ENCODE measurements at places on chromosomes 5 and 9.

- DNase-seq, result peak; percentile 61
Measured at GRCh38 chr5:150618588-150619281, 21.7 kb upstream of the SYNPO start.

GRCh38 chr9:34332076-34332964 lies 3.0 kb downstream of the NUDT2 start:
- peak; percentile 46 for DNase-seq

GRCh38 chr9:105127863-105128220 lies 116.6 kb upstream of the SLC44A1 start:
- no peak for DNase-seq

DNA sequence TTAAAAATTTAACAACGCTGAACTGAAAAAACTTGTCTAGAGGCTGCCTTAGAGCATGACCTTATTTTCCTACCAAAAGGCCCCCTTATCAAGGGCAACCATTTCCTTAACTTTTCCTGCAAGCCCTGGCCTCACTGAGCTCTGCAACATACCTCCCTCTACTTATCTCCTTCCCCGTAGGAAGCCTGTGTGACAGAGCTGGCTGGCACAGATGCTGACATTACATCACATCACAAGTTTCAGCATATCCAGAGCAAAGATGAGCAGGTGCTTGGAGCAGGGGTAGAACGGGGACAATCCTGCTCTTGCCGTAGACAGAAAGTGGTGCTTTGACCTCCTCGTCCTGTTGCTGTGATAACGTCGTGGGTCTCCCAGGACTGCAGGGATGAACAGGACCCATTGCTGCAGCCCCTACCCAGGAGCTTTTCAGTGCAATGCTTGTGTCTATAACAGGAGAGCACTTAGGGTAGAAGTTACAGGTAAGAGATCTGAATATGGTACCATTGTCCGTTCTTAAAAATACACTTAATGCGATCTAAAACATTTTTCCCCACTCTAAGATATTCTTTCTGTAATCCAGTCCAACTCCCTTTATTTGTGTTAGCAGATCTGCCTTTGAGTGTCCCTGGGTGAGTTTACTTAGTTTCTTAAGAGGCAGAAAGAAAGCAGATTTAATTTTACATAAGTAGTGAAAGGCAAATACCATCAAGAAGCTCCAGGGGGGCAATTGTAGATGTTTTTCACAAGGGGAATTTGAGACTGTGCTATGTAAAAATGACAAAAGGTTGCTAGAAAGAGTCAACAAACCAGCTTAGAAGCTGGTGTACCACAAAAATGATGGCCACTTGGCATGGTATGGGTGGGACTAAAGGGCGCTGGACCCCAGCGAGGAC lies 101.9 kb upstream of the EFNA5 start:
- DNase-seq, result peak; percentile 1

GRCh38 chr5:69374911-69375446 lies 5.4 kb downstream of the RAD17 start:
- DNase-seq, result no peak

DNA sequence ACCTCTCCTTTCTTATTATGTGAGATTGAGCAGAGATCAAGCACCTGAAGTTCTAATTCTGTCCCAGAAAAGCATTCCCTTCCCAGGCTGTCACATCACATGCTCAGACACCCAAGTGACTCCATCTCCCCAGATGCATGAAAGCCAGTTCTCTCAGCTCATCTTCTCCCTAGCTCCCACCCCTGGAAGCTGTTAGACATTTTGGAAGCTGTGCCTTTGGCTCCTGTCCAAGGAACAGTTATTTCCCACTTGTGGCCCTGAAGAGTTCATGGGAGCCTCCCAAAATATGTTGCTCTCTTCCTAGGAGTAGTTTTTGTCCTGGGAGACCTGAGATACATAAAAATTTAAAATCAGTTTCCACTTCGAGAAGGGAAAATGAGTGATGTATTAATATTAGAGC lies 161.4 kb upstream of the GAS1 start:
- DNase-seq, result no peak

- no peak for DNase-seq
Measured at GRCh38 chr5:78095125-78095524, 199.4 kb downstream of the AP3B1 start.

GRCh38 chr9:122200960-122201595 lies 27.7 kb downstream of the LHX6 start:
- DNase-seq, result no peak

DNA sequence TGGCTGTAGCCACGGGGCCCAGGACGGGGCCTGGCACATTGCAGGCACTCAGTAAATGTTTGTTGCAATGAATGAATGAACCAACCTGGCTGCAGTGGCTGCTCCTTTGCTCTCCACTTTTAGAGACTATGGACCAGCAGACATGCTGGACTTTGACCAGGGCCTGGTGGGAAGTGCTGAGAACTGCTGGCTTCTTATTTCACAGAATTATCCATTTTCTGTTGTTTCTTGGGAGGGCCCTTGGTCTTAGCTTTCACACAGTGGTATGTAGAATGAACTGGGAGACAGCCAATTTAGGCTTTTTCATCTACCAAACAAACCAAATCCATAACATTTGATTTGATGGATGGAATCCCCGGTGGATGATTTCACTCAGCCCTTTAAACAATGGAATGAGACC lies 78.0 kb upstream of the LHFPL2 start:
- DNase-seq, result no peak

- no peak for DNase-seq
Measured at GRCh38 chr5:28473531-28474107, 1435.2 kb upstream of the CDH9 start.

- DNase-seq, result peak; percentile 91
Measured at GRCh38 chr5:176810081-176810597, at the start of gene UNC5A. UNC5A (plus strand) TSS chr5:176810559; CDS start chr5:176810751, 192 bp downstream.

GRCh38 chr9:129624947-129625346 lies 1.0 kb upstream of the NTMT1 start:
- no peak for DNase-seq

DNA sequence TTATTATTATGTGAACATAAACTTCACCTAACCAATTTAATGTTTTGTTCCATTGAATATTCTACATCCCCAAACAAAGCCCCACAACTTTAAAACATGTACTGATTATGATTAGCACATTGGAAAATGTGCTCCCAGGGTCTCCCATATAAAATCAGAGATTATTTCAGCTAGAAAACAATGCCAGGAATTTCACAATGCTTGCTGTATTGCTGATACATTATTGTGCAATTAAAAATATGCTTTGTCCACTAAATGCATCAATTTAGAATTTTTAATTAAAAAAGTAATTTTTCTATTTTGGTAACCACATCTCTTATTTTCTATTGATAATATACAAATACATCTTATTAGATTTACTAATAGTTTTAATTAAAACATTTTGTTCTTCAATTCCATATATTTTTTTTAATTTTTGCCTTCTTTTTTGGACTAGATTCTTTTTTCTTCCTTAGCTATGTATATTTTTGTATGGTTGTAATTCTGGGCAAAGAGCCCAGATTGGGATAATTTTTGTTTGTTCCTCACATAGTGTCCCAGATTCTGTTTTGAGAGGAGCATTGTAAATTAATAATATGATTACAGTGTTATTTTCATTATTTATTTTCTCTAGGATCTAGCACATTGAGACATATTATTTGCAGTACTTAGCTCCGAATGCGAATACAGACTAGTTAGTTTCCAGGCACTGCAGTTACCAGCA lies 241.5 kb upstream of the CDH18 start:
- no peak for DNase-seq

DNA sequence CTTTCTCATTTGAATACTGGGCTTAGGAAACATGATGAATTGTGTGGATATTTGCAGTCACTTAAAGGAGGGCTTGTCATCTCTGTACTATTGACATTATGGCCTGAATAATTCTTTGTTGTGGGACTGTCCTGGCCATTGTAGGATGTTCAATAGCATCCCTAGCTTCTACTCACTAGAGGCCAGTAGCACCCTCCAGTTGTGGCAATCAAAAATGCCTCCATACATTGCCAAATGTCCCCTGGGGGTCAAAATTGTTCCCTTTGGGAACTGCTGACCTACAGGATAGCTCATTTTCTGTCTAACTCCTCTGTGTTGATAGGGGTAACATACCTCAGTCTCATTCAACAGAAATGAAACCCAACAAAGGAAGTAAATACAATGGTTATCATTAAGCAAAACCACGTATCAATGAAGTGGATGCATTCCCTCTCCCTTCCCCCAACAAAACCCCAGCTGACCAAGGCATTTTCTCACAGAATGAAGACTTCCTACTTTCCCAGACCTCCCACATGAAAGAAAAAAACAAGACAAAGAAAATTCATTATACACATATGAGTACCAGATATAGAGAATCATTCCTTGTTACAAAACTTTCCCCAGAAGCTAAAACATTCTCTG lies 18.1 kb downstream of the FYB1 start:
- no peak for DNase-seq

DNA sequence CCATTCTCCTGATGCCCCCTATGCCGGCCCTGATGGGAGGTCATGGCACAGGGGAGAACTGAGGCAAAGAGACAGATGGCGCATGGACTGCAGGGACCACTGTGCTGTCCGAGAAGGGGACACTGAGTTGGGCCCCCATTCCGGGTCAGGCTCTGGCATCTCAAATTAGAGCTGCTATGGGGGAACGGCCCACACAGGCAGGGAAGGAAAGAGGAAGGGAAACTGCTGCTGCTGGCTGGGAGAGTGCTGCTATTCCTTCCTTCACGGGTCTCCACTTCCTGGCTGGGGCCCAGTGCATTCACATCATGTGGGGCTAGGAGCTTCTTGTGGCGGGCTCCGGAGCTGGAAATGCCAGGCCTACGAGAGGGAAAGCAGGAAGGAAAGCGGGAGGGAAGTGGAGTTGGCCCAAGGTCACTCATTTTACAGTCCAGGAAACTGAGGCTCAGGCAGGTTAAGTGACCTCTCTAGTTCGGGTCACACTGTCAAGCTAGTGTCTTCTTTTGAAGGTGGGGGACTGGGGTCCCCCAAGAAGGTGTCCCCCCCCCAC lies 1.3 kb upstream of the CARD19 start:
- DNase-seq, result no peak
